HS-5 (cell line): ENCODE measurements at places on chromosomes 5 and 9.
A peak's percentile ranks its signal among the peaks of the same experiment; 100 is the strongest.

DNA sequence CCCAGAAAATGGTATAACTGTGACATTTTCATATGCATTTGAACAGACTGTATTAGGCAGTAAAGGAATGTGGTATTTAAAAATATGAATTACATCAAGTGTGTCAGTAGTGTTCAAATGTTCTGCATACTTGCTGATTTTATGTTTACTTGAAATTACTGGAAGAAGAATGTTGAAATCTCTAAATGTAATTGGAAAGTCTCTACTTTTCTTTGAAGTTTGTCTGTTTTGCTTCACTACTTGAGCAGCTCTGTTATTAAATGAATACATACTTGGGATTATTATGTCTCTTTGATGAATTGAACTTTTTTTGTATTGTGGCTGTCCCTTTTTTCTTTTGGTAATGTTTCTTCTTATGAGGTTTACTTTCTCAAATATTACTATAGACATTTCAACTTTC, 205.6 kb downstream of the TAF11L14 start:
- no peak for DNase-seq

DNA sequence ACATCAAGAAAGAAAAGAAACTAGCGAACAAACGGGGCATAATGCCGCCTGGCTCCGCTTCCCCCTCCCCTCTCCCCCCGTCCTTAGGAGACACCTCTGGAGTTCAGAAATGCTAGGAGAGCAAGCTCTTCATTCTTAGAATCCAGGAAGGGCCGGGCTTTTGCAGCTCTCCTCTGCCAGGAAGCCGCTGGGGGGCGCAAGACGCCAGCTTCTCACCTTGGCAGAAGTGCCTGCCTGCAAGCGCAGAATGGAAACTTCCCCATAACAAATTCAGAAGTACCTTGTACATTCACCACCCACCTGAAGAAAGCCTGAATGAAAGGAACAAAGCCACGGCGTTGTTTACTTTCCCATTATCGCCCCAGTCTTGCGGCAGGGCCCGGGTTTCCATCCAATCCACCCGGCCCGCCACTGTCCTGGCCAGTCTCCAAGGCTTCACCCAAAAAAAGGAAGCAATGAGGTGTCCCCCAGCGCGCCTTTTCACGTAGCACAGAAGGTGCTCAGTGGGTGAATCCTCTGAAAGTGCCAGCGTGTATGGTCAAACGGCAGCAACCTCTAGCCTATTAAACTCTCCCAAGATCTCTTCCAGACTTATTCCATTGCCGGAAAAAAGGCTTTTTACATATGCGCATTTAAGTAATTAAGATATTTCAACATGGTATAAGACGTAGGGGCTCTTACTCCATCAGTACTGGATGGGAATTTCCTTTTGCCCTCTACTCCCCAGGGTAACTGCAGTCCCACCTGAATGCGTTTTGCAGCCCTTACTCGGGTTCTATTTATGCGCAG, 1.6 kb upstream of the GADD45G start:
- no peak for DNase-seq

DNA sequence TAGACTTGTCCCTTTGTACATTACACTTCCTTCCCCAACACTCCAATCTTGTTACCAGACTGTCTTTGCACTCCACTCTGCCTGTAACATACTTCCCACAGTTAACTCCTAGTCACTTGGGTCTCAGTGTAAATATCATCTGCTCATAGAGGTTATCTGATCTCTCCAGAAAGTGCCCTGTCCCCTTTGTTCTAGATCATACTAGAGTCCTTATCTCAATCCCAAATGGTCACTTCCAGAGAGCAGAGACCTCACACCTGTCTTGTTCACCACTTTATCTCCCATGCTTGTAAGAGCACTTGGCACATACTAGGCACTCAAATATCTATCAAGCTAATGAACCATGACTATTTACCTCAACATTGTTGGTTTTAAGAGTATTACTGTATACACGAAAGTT, 30.4 kb downstream of the SETX start:
- no peak for DNase-seq

DNA sequence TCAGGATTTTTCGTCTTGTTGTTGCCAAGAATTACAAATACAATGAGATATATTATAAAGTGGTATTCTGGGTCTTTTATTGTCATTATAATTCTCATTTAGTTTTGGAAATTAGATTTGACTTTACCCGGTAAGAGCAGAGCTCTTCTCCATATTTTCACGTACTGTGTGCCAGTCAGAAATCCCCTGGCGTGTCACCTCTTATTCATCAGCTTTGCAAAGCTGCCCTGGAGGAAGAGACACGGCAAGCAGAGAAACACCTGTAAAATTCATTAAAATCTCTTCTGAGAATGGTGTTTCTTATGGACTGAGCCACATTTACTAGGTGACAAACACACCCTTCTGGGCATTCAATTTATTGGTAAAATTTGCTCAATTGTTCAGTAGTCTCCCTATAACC, 440.4 kb downstream of the HINT1 start:
- DNase-seq, result no peak

DNA sequence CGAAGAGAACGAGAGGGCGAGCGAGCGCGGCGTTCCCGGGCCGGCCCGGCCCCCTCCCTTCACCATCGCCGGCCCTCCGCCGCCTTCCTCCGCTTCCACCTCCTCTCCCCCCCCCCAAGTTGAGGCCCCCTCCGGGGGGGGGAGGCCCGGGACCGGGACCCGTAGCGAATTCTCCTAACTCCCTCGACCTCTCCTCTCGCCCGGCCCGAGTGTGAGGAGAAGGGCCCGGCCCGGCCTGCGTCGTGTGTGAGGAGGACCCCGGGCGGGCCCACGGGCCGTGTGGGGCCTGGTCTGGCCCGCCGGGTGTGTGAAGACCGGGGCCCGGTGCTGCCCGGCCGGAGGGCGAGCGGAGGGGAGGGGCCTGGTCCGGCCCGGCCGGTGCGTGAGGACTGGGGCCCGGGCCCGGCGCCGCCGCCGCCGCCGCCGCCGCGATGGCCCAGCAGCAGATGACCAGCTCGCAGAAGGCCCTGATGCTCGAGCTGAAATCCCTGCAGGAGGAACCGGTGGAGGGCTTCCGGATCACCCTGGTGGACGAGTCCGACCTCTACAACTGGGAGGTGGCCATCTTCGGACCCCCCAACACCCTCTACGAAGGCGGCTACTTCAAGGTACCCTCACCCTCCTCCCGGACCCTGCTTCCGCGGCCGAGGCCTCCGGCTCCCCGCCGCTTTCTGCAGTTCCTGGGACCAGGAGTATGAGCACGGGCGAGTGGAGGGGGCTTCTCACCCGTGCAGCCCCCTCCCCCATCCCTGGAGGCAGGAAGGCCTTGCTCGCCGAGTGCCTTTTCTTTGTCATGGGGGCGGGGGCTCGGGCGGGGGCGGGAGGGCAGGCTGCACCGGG, 587 bp downstream of the UBE2R2 start:
- DNase-seq, result peak; percentile 42

DNA sequence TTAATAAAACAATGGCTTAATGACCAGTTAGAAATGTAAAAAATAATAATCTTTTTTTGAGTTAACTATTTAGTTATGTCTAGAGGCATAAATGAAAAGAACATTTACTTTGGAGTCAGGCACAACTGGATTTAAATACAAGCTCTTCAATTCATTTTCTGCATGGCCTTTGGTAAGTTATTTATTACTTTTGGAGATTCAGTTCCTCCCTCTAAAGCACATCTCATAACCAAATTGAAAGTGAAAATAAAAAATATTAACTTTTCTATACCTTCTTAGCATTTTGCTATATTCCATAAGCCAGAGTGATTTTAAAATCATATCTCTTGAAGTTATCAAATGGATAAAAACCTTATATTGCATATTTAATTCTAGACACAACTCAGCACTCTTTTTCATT, 434.9 kb upstream of the SMARCA2 start:
- DNase-seq, result no peak

DNA sequence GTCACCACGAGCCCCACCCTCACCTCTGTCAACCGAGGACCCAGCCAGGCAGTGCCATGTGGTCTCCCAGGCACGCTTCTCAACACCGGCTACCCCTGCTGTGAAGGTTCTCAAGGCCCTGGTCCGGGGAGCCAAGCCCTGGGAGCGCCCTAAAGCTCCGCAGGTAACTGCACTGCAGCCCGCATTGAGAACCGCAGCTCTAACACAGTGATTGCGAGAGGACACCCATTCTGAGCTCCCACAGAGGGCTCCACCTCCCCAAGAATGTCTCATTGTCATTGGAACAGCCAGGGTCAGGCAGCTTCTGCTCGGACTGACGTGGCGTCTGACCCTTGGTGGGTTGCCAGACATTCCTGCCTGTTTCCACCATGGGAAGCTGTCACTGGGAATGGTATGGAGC, 88.3 kb downstream of the ANKRD33B start:
- no peak for DNase-seq

- no peak for DNase-seq
Observed at GRCh38 chr5:168798065-168799023, 219.2 kb upstream of the PANK3 start.

DNA sequence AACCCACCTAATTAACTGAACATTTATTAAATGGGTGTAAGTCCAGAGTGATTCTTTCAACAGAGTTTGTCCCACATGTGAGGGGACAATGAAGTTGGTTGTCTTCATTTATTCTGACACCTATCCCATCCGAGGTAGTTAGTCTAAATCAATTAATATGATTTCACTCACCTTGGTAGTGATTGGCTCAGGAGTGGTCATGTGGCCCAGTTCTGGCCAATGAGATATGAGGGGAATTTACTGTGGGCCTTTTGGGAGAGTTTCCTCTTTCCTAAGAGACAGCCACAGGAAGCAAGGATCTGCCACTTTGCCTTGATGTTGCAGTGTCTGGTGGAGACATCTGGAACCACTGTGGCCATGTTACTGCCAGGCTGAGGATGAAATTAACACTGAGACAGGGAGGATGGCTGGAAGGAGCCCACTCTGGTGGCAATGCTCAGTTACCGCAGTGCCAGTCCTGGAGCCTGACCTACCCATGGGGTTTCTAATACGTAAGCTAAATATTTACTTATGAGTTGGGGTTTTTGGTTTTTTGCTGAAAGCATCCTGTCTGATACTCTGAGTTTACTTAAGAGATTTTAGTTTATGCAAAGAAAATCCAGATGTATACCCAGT, 118.6 kb downstream of the FGF18 start:
- DNase-seq, result no peak

GRCh38 chr5:32612134-32612888, 27.0 kb downstream of the SUB1 start:
- DNase-seq, result no peak

- DNase-seq, result no peak
Observed at GRCh38 chr5:151451626-151452520, 4.5 kb downstream of the SLC36A1 start.

DNA sequence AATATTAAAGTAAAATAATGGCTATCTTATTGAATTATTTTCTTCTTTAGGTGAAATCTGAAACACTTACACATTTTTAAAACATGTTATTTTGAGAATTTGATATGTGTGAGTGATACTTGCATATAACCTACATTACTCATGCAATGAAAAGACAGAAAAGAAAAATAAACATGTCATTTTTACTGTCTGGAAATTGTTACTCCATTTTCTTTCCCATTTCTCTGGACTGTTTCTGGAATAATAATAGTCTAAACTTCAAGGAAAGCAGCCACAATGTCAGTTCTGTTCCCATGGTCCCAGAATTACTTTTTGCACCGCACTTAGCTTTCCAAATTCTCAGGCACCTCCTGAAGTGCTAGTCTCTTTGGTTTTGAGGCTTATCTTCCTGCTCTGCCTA, 145.5 kb downstream of the PRR16 start:
- no peak for DNase-seq

DNA sequence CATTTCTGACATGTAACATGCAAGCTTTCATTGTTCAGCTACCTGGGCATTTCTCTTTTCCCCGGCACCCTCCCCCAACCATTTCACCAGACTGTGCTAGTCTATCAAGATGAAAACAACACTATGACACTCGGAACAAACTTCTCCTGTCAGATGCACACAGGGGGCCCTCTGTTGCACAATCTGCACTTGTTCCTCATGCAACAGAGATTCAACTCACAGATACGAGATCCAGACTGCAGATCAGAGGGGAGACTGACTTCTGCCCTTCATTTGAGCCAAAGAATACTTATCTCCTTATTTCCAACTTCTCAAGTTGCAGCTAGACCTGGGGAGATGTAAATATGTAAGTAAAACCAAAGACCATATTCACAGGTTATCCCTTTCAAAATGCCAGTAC, 15.7 kb upstream of the FST start:
- DNase-seq, result no peak

DNA sequence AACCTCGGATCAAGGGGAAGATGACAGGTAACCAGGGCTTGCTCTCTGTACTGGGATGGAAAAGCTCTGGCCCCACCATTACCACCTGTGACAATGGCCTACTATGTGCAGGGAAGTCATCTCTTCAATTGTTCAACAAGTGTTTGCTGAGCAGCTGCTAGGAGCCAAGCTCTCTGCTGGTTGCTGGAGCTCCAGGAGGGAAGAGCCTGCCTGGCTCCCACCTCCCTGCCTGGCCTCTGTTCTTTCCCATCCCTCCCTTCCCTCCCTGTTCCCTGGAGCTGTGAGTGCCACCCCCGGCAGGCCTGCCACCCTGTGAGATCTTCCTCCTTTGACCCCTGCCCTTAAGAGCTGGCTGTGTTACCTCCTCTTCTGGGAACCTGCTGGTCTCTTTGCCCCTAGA, 59.7 kb upstream of the IER5L start:
- no peak for DNase-seq

DNA sequence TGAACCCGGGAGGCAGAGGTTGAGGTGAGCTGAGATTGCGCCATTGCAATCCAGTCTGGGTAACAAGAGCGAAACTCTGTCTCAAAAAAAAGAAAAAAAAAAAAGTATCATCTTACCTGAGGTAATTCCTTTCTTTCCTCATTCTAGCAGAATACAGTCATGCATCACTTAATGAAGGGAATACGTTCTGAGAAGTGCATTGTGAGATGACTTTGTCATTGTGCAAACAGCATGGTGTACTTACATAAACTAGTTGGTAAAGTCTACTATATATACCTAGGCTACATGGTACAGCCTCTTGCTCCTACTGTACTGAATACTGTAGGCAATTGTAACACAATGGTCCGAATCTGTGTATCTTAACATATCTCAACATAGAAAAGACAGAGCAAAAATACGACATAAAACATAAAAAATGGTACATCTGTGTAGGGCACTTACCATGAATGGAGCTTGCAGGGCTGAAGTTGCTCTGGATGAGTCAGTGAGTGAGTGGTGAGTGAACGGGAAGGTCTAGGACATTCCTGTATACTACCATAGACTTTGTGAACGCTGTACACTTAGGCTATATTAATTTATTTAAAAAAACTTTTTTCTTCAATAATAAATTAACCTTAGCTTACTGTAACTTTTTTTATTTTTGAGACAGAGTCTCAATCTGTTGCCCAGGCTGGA, 100.4 kb downstream of the GLDC start:
- no peak for DNase-seq

- DNase-seq, result no peak
Observed at GRCh38 chr5:17257705-17258273, 40.4 kb downstream of the BASP1 start.

DNA sequence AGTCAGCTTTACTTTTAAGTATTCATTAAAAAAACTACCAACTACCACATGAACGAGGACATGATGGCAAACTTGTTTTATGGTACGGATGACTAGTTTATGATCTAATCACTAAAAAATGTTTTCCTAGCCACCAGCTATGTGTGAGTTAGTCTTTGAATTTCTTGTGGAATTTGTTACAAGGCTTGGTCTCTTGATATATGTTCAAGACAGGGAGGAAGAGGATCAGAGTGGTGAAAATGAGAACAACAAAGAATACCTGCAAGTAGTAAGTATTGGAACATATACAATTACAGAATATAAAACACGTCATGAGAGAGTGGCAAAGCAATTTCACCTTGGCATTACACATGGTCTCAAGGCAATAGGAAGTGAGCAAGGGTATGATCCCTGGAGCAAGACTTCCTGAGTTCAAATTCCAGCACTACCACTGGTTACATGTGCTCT, 548.6 kb upstream of the TLE4 start:
- DNase-seq, result peak; percentile 93

- DNase-seq, result no peak
Observed at GRCh38 chr9:79799691-79800335, 228.0 kb downstream of the TLE4 start.
